Pancreas (tissue), 10 donors: ENCODE measurements at places on chromosomes 7 and 10. TPM values are rescaled to one million over a fixed set of nuclear protein-coding genes. Genes with fewer than 3 reads are reported as not detected.

Gene TMEM254
- 8.6 TPM for polyA plus RNA-seq

Gene TAS2R4
- polyA plus RNA-seq = 0.31 TPM

DNA sequence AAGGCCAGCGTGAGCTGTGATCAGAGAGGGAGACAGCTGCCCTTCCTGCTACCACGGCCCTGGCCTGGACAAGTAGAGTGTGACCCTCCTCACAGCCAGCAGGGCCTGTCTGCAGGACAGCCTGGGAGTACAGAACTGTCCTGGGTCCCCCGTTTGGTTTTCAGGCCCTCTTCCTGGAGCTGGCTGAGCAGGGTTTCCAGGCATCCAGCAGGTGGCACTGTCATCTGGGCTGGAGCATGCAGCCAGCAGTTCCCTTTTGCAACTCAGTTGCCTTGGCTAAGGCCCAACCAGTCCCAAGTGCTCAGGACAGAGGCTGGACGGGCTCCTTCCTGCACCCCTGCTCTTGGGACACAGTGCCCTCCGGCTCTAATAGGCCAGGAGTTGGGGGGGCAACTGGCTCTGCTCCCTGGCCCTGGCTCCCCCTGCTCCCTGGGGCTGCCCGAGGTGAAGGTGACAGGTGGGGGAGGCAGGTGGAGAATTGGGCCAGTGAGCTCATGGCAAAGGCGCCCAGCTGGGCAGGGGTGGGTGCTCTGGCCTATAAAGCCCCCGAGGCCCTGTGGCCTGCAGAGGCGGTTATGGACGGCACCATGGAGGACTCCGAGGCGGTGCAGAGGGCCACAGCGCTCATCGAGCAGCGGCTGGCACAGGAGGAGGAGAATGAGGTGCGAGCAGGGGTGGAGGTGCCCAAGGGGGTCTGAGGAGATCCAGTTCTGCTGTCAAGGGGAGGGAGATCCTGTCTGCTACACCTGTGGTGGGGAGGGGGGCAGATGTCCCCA lies at the start of gene ANKRD2:
Gene ANKRD2 (plus strand): TSS at position 566 of the 776 bp plus-strand sequence. CDS start 10 bp downstream, at position 576.
- DNase-seq = peak; percentile 80

Gene CD36
- 15.2 TPM for polyA plus RNA-seq

Gene FAM25G
- not detected for polyA plus RNA-seq

DNA sequence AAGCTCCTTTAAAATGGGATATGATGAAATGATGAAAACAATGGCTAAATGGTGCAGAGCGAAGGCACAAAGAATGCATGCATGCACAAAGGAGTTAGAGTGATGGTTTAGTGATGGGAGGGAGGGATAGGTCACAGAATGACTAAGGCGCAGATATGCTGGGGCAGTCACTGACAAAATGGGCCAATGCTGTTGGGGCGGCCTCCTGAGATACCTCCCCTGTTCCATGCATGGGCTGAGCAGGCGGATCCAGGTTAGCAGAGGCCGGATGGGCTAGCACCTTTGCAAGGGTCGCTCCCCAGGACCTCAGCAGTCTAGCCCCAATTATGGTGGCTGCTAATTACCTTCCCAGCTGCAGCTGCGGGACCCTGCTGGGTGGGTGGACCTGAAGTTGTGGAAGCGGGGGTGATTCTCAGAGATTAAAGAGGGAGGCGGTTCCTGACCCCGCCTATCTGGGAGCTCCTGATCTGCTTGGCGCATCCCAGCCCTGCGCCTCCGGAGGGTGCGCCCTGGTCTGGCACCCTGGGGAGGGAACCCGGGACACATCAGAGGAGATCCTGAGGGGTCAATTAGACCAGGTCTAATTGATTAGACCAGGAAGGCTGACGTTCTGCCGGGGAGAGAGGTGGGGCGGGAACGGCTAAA lies 175.0 kb downstream of the CYP26A1 start:
- no peak for DNase-seq
